ENCODE measurements at places on chromosomes 7 and 10. TPM values are rescaled to one million over a fixed set of nuclear protein-coding genes. Genes with fewer than 3 reads are reported as not detected.

The CALML3 gene
- not detected for total RNA-seq

The TEX36 gene
- total RNA-seq, result not detected

The CREB3L2 gene
- total RNA-seq, result 44.7 TPM

The VSTM4 gene
- 0.10 TPM for total RNA-seq

The STEAP1B gene
- total RNA-seq, result 0.33 TPM

The TDRD1 gene
- total RNA-seq, result 0.35 TPM

The SPDYE11 gene
- not detected for total RNA-seq

DNA sequence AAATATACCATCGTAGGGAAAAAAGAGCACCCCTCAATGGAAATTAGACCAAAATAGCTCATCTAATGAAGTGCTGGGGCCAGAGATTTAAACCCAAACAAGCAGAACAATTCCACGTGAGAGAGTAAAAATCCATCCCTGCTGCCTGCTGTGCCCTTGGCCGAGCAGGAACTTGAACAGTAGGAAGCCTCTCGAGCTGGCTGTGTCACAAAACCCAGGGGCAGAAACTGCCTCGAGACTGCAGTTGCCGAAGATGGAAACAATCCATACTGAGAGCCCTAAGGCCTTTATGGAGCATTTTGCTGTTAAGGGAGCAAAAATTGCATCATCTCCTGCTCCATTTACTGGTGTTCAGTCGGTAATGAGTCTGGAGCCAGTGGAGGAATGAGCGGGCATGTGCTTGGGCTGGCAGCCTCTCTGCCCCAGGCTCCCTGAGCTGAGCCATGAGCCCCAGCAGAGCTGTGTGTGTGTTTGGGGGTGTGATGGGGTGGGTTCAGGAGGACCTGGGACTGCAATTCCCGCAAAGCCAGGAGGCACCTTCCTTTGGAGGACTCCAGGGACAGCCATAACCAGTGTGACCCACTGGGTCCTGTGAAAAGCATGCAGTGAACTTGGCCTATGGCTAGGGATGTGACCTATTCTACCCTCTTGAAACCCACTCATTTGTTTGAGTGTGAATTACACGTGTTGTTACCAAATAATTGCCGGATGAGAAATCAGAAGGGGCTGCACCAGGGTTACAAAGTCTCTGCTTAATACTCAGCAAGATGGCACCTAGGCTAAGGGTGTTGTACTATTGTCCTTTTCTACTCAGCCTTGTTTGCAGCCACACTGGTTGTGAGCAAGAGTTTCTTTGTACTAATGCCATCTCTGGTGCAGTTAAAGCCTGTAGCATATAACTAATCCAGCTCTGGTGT, 58.3 kb downstream of the CDHR3 start:
- no peak for DNase-seq

GRCh38 chr10:77351386-77351785, 286.2 kb downstream of the KCNMA1 start:
- DNase-seq, result no peak

DNA sequence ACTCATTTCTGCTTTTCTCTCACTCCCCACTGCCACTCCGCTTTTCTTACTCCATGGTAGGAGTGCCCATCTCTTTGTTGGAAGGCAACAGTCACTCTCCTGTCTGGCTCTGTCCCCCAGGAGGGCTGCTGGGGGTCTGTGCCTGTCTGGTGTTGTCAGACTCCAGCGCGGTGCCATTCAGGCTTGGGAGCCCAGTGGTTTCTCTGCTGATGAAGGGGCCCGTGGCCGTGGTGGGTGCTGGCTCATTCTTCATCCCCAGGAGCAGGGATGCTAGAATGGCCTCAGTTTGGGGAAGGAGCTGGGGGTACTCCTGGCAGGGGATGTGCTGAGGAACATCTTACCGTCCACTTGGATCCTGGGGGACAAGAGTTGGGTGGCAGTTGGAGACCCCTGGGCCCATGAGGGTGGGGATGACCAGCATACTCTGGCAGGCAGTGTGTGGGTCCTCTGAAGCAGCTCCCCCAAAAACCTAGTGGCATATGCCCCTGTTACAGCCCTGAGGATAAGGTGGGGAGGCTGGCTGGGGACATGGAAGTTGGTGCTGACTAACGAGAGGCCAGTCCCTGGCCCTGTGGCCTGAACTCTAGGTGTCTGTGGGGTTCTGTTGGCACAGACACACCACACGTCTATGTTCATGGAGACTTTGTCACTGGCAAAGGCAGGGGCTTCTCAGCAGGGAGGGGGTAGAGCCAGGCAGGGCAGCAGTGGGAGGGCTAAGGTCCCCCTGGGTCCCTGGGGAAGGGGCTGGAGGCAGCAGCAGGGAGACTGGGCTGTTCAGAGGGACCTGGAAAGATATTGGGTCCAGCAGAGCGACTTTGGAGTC, 102.8 kb upstream of the RET start:
- DNase-seq, result no peak

DNA sequence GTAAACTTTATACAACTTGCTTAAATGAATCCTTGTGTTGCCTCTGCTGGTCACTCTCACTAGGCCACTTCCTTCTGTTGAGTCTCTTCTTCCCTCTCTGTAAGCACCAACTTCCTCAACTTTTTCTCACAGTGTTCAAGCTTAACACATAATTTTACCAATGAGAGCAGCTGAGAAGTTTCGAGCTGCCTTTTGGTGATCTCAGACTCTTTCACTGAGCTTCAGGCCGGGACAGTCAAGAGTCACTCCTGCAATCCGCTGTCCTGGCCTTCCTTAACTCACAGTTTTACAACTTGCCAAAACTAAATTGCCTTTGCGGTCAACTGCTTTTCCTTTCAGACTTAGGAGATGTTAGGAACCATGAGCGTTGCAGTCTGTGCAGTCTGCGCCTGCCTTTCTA, 47.4 kb downstream of the PRPF18 start:
- DNase-seq, result no peak

DNA sequence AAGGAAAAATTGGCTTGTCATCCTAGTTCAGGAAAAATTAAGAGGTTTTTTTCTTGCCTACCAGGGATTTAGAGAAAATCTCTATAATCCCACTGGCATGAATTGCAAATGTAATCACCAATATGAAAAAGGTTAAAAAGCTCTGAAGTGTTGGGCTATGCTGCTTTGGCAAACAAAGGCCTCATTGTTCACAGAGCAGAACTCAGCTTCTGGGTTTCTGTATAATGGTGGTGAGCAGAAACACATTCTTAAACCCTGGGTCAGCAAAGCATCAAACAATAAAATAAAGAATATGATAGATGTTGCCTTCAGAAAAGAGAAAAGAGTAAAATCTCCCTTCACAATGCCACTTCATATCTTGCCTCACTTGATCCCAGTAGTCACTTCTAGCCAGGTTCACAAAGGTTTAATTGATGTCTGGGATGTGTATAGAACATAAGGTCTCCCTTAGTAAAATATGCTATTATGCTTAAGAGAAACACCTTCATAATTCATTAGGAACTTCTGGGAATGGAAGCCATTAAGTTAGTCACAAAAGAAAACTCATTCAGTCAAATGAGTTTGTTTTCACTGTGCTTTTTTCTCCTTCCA, 1255.5 kb upstream of the PHF14 start:
- DNase-seq, result no peak

- DNase-seq, result no peak
These were observed 271.2 kb upstream of the IMMP2L start for GRCh38 chr7:111833466-111833865.

GRCh38 chr10:84765086-84765485, 436.7 kb downstream of the CCSER2 start:
- no peak for DNase-seq

GRCh38 chr10:102159051-102159597, 6.9 kb downstream of the NOLC1 start:
- DNase-seq, result no peak

Measured in activated CD4-positive, alpha-beta memory T cell treated with anti-CD3 and anti-CD28 coated beads, Interleukin-2, amount 10 ng/mL, durations not matched to agents 7 days and 5 days (primary cell).